ENCODE measurements at places on chromosomes 4 and X.

- no peak for DNase-seq
Measured at GRCh38 chrX:10064736-10065135, 92.0 kb upstream of the CLCN4 start.

GRCh38 chr4:153327247-153327646 lies 17.2 kb upstream of the MND1 start:
- DNase-seq, result no peak

DNA sequence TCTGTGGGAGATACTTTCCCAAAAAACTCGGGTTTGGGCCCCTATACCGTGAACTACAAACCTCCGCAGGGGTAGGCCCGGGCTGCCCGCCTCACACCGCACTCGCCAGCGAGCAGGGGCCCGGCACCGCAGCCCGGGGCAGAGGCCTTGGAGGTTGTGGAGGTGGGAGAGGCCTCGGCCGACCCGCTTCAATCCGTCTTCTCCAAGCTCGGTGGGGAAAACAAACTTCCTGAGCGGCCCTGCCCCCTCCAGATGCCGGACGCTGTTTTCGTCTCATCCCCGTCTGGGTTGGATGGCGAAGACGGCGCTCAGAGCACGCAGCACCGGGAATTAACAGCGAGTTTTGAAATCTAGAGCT lies 442 bp upstream of the MCUB start:
- DNase-seq, result peak; percentile 28

DNA sequence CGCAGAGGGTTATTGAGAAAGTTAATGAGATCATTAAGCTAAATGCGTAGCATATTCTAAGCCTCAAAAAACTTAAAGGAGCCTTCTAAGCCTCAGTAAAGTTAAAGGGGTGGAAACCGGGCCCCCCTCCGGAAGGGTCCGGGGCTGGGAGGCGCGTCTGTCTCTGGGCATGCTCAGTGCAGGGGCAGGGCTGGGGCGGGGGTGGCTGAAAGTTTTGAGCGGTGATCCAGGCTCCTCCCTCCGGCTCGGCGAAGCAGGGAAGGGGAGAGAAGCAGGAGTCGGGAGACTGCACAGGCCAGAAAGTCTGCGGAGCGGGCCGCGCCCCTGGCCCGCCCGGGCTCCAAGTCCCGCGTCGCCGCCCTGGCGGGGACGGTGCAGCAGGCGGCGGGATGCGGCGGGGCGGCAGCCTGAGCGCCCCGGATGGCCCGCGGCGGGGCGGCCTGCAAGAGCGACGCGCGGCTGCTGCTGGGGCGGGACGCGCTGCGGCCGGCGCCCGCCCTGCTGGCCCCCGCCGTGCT lies at the start of gene EVC:
Gene EVC (plus strand): TSS at position 241 of the 518 bp plus-strand sequence. CDS start 180 bp downstream, at position 421.
- peak; percentile 12 for DNase-seq

DNA sequence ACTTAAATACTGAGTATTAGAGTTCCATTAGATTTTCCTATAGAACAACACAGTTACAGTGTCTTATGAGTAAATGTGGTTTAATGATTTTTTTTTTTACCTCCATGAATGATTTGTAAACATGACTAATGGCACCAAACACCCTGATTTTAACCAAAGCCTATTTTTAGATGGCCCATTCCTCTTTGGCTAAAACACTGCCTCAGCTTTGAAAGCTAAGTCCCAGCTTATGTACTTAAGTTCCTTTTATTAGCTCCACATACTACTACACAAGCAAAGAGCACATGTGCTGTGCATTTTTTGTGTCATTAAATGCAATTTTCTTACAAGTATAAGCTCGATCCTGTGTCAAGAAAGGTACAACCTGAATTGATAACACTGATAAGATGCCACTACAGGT lies 575.6 kb upstream of the PITX2 start:
- DNase-seq, result no peak

DNA sequence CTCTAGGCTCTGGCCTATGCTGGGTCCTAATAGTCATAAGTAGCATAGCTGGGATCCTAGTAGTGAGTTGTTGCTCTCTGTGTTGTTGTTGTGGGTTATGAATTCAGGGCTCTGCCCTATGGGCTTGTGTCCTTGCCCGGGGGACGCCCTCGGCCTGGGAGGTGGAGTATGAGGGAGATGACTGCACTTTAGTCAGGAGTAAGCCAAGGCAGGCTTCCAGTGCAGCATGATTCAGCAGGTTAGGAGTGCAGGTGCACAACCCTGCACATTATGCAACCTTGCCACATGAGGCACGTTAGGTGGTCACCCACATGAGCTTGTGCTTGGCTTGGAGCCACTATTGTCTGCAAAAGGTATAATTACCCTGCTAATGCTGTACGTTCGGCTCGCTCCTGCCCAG lies 58.4 kb upstream of the CCDC149 start:
- DNase-seq, result no peak

DNA sequence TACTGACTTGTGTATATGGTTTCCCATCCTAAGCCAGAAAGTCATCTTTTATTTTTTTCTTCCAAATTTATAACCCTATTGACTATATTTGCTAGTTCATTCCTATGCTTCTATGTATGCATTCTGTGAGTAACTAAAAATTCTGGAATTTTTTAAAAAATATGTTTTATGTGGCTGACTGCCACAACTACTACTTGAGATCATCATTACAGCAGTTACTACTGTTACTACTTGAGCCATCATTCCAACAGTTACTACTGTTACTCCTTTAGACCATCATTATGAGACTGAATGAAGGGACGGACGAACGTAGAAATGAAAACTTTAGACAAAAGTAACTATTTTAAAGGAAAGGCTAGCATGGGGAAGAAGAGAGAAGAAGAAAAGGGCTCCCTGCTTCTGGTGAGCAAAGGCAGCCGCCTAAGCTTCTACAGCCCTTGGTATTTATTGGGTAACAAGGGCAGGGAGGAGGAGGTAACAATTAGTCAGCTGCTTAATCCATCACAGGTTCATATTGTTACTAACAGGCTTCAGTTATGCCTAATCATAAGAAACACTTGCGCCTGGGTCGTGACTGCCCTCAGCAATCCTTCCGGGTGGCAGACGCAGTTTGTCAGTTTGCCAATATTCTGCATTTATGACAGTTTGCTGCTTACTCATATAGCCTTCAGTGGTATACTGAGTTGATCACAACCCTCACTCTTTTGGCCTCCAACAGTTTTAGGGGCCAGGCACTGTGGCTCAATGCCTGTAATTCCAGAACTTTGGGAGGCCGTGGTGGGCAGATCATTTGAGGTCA lies 80.4 kb downstream of the PDLIM5 start:
- no peak for DNase-seq

GRCh38 chrX:145506214-145506613 lies 258.9 kb downstream of the SPANXN1 start:
- no peak for DNase-seq

DNA sequence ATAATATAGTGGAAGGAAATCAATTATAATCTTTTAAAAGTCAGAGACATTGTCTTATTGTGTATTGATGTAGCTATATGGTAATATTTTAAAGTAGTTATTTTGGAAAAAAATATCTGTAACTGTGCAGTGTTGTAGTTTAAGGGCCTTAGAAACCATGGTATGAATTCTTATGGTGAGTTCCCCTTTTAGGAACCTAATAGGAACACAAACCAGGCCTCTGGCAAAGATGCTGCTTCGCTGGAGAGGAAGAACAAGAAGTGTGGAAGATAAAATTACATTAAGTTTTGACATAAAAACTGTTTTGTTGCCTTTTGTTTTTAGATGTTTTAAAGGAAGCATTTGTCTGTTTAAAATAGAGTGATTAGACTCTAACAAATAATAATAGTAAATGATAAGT lies 10.9 kb upstream of the TMPRSS11D start:
- no peak for DNase-seq

- DNase-seq, result no peak
Measured at GRCh38 chr4:107404591-107405300, 315.3 kb downstream of the PAPSS1 start.

- DNase-seq, result no peak
Measured at GRCh38 chrX:41236629-41237028, 97.3 kb upstream of the DDX3X start.

- DNase-seq, result no peak
Measured at GRCh38 chrX:80139564-80139963, 125.0 kb downstream of the TBX22 start.

DNA sequence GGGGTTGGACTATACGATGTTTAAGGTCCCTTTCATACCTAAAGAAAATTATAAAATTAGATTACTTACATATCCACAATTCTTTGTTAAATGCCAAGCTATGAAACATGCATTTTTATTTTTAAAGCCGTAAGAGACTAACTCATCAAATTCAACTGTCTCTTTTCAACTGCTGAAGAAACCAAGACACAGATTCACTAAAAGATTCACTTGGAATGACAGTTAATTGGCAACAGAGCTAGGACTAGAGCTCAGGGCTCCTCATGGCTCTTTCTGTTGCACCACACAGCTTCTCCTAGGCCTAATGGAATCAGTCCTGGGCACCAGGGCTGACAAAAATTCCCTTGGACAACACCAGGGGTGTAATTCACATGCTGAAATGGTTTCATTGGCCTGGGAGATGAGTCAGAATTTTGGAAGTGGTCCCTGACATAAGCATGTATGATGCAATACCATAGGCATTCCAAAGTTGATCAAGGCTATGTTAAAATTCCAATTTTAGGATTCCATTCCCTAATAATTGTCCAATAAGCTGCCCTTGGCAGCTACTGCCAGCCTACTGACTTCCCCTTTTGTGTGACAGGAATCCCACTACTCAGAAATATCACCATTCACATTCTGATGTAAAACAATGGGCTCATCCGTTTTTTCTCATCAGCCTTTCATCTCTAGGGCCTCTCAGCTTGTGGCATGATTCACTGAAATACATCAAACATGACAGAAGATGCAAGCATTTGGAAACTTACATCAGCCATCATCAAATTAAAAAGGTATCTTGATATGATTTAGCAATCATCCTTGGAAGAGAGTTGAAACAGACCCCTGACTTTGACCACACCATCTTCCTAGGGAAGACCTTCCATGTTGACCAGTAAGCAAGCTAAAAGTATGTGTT lies 54.2 kb downstream of the PLAC1 start:
- no peak for DNase-seq

- no peak for DNase-seq
Measured at GRCh38 chrX:139049465-139049864, 337.9 kb upstream of the FGF13 start.

GRCh38 chr4:41104155-41104554 lies 110.2 kb downstream of the APBB2 start:
- DNase-seq, result no peak

- no peak for DNase-seq
Measured at GRCh38 chr4:107843391-107843790, 18.7 kb downstream of the SGMS2 start.

DNA sequence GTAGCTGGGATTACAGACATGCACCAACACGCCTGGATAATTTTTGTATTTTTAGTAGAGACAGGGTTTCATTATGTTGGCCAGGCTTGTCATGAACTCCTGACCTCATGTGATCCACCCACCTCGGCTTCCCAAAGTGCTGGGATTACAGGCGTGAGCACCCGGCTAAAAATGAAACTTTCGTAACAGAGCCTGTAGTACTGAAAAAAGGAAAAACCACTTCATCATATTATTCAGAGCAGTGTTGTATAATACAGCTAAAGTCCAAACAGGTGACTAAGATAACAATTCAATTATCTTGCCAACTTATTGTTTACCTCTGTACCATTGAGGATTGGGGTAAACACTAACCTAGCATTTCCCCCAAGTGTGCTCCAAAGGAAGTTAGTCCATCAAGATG lies 43.9 kb upstream of the HPRT1 start:
- DNase-seq, result no peak

DNA sequence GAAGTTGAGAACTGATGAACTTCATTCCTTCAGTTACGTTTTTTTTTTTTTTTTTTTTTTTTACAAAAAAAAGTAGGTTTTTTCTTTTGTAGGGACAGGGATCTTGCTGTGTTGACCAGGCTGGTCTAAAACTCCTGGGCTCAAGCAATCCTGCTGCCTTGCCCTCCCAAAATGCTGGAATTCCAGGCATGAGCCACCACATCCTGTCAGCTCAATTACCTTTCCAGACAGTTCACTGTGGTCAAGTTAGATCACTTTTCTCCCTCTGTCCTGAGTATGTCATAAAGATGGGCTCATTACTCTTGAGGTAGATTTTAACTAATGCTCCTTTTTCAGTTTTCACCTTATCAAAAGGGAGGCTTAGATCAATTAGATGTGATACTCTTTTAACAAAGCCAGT lies 10.8 kb upstream of the NR3C2 start:
- no peak for DNase-seq

GRCh38 chr4:148057516-148057915 lies 325.6 kb downstream of the ARHGAP10 start:
- no peak for DNase-seq

DNA sequence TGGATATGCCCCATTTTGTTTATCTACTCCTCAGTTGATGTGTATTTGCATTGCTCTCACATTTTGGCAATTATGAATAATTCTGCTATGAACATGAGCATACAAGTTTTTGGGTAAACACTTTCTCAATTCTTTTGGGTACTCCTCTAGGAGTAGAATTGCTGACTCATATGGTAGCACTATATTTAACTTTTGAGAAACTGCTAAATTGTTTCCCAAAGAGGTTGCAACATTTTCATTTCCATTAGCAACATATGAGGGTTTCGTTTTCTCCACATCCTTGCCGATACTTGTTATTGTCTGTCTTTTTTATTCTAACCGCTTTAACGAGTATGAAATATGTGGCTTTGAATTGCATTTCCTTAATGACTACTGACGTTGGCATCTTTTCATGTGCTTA lies 185.4 kb downstream of the TSPAN5 start:
- DNase-seq, result no peak

GRCh38 chrX:136909706-136910564 lies 29.4 kb upstream of the RBMX start:
- DNase-seq, result peak; percentile 15

DNA sequence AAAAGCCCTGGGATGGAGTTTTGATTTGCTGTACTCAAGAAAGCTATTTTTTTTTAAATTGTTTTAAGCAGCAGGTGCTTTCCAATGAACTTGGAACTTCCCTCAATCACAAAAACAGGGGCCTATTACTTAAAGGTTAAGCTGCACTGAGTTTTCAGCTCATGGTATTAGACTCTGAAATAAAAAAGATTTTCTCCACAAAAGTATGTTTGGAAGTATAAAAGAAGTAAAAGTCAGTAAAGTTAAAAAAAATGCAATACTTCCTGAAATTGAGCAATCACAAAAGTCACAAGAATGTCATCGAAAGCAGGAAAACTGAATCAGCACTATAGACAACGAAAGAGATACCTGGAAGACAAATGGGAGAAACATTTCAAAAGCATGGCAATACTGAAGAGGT lies 38.9 kb upstream of the PLAC8 start:
- no peak for DNase-seq

Data from activated CD8-positive, alpha-beta memory T cell treated with anti-CD3 and anti-CD28 coated beads for 1 hour (primary cell).